ENCODE measurements at places on chromosomes 3 and 15.

DNA sequence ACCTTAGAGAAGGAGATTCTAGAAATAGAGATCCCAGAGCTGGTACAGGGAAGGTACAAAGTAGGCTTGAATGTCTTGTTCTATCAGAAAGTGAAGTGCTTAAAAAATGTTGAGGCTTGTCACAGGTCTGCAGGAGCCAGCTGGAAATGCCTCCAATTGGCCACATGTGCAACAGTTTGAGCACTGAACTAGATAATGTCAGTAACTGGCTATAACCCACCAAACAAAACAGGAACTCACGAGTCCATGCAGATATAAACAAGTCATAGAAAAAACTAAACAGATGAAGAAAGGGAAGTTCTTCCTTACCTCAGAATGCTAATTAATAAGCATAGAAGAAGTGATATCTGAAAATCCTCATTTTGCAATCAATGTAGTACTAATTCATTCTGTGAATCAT lies 11.9 kb upstream of the TF start:
- DNase-seq: no peak

DNA sequence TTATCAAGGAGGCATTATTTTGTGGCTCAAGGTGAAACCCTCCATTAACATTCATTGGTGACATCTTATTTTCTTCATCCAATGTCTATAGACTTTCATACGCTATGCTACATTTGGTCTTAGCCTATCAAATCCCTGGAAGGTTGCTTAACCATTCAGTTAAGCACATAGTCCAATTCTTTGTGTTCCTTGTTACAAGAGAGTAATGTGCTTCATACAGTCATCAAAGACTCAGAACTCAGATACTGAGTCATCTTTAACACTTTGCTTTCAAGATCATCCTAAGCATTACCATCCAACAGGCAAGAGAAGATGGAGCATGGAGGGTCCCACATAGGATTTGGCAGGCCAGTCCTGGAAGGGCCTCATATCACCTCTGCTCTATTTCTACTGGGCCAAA lies 1202.1 kb downstream of the ROBO1 start:
- DNase-seq: no peak

GRCh38 chr15:39302936-39303335 lies 277.9 kb upstream of the THBS1 start:
- DNase-seq: no peak

GRCh38 chr3:192435241-192435640 lies 292.1 kb downstream of the FGF12 start:
- no peak for DNase-seq

- DNase-seq: peak; percentile 81
Measured at GRCh38 chr3:168249550-168250414, 154.1 kb upstream of the GOLIM4 start.

GRCh38 chr15:67918205-67918861 lies 78.5 kb upstream of the RNU6-1 start:
- no peak for DNase-seq

- no peak for DNase-seq
Measured at GRCh38 chr3:30527186-30527585, 79.2 kb upstream of the TGFBR2 start.

- no peak for DNase-seq
Measured at GRCh38 chr3:37729119-37729518, 132.6 kb upstream of the CTDSPL start.

DNA sequence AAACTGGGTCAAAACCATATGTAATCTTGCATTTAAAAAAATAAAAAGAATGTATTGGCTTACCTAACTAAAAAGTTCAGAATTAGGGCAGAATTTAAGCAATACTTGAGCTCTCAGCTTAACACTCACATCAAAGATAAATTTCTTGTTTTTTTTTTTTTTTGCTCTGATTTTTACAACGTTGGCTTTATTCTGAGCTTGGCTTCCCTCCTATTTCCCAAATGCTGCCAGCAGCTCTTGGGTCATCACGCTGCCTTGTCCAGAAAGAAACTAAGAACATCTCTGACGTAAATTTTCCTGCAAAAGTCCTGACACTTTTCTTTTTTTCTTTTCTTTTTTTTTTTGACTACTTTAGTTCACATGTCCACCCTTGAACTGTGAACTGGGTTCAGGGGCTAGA lies 150.6 kb upstream of the TGFBR2 start:
- no peak for DNase-seq

GRCh38 chr3:4746241-4746958 lies 232.8 kb upstream of the BHLHE40 start:
- no peak for DNase-seq

GRCh38 chr3:73010158-73010557 lies 13.5 kb downstream of the PPP4R2 start:
- DNase-seq: no peak

DNA sequence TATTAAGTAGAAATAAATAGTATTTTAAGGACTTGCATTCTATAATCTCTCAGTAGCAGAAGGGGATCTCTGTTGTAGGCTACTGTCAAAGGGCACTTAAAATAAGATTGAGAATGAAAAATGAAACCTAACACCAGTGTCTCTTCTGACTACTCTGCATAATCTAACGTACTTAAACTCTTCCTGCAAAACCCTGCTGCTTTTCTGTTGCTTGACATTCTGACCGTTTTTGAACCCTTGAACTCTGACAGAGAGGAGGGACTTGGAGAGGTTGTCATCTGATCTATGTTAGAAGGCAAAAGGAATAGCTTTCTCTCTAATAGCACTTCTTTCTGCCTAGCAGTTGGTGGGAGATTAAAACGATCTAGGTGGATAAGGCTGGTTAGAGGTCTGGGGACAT lies 204.6 kb downstream of the ZIC1 start:
- DNase-seq: no peak

Data from BE2C (cell line).